Glomerular endothelial cell (primary cell): ENCODE measurements at places on chromosomes 5 and 9.

DNA sequence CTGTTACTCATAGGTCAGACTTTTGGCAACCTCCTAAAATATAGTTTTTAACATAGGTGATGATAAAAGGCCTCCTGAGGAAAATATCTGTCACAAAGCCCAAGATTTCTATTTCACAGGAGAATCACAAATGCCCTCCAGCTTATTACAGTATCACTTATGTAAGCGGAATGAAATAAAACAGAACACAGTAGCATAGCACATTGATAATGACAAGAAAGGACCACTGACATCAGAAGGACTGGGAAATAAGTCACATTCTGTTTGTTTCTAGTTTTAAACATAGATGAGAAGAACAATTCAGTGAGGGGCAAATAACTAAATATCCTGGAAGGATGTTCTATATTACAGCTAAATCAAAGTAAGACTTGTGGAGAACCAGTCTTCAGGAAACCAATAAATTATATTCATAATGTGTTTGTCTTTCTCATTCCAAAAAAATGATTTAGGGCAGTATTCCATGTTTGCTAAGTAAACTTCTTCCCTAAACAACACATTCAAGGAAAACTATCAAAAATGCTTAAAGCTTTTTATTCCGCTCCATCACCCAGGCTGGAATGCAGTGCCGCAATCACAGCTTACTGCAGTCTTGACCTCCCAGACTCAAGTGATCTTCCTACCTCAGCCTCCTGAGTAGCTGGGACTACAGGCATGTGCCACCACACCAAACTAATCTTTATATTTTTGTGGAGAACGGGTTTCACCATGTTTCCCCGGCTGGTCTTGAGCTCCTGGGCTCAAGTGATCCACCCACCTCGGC is 20.8 kb upstream of the CTNNAL1 start:
- no peak for DNase-seq

DNA sequence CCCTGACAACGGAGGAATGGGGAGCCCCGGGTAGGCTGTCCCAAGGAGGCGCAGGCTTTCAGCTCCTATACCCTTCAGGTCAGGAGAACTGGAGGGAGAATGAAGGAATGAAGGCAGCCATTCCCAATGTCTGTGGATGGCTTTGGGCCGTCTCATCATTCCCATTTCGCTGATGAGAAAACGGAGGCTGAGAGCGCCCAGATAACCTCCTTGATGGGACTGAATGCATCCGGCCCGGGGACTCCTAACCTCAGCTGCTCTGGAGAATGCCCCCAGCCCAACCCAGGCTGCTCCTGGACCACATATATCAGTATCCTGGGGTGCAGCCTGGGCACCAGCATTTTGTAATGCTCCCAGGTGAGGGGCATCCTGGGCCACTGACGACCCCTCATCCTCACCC is 52.6 kb upstream of the RNU6ATAC start:
- DNase-seq, result no peak

GRCh38 chr9:21964925-21965385 is 29.2 kb downstream of the CDKN2A start:
- no peak for DNase-seq

- no peak for DNase-seq
Measured at GRCh38 chr9:133683586-133684120, 47.5 kb downstream of the DBH start.

- DNase-seq, result no peak
Measured at GRCh38 chr5:56616454-56617160, 198.7 kb upstream of the MAP3K1 start.

GRCh38 chr9:18268381-18268780 is 205.6 kb upstream of the ADAMTSL1 start:
- DNase-seq, result no peak

DNA sequence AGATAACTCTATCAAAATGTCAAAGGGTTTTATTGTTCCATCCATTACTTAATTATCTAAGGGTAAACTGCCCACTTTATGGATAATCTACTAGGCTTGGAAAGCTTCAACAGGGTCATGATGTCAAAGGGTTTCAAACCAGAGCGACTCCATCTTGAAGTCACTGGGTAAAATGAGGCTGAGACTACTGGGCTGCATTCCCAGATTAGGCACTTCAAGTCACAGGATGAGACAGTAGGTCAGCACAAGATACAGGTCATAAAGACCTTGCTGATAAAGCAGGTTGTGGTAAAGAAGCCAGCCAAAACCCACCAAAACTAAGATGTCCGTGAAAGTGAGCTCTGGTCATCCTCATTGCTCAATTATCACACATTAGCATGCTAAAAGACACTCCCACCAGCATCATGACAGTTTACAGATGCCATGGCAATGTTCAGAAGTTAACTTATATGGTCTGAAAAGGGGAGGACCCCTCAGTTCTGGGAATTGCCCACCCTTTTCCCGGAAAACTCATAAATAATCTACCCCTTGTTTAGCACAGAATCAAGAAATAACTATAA is 138.6 kb downstream of the GNAQ start:
- DNase-seq, result no peak

DNA sequence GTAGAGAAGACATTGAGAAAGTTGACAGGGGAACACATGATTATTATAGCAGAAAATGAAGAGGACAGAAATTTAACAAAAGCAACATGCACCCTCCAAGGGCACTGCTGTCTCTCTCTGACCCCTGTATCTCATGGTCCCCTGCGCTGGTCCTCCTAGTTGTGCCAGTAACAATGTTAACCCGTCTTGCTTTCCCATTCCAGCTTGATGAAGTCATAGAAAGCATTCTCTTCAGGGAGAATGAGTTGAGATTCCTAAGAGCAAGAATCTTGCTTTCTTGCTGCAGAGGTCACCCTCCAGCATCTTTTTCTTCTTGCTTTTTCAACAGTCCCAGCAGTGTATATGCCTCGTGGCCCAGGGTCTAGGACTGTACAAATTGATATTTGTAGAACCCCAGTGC is 279.6 kb upstream of the ADAMTSL1 start:
- no peak for DNase-seq

GRCh38 chr5:96374653-96375052 is 58.4 kb downstream of the PCSK1 start:
- DNase-seq, result no peak

GRCh38 chr5:16178745-16179372 is 732 bp downstream of the MARCHF11 start:
- DNase-seq, result no peak

DNA sequence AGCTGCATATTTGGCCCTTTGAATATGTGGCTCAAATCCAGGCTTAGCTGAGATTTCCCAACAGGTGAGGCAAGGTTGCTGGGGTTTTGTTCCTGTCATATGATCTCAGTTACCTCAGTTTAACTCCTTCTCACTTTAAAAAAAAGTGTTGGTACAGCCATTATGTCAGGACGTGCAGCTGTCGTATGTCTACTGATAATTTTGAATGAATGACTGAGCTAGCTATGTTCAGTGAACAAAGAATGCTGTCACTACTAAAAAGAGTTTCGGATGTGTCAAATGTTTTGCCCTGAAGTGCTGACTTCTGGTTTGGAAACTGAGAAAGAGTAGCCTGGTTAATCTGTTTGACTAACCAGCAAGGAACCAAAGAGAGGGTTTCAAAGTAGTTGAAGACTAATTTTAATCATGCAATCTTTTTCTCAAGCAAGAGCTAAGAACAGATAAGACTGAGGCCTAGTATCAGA is 106.3 kb upstream of the NR3C1 start:
- DNase-seq, result no peak

GRCh38 chr9:88378317-88378716 is 9.9 kb upstream of the SPIN1 start:
- no peak for DNase-seq

- DNase-seq, result no peak
Measured at GRCh38 chr5:134004626-134005416, at the start of gene VDAC1. TSS of gene VDAC1 (minus strand) at chr5:134004975. CDS start at chr5:133993012, 11,963 bp downstream.

- no peak for DNase-seq
Measured at GRCh38 chr5:177458912-177459350, 12.3 kb downstream of the PRR7 start.

GRCh38 chr9:37184905-37185867 is 64.8 kb downstream of the ZCCHC7 start:
- DNase-seq, result no peak

DNA sequence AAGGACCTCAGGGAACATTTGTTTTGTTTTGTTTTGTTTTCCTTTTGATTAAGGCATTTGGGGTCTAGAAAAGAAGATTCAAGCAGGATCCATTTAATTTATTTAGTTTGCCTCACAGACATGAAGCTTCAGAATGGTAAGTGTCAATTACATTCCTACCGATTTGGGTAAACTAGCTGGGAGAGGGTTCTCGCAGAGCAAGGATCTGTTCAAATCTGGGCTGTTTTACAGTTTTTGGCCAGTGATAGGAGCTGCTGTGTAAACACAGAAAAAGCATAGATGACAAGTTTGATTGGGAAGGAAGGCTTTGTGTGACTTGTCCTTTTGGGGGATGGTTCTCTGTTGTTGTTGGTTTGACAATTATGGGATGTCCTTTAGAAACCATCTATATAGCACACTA is 470.3 kb upstream of the WWC1 start:
- DNase-seq, result no peak

DNA sequence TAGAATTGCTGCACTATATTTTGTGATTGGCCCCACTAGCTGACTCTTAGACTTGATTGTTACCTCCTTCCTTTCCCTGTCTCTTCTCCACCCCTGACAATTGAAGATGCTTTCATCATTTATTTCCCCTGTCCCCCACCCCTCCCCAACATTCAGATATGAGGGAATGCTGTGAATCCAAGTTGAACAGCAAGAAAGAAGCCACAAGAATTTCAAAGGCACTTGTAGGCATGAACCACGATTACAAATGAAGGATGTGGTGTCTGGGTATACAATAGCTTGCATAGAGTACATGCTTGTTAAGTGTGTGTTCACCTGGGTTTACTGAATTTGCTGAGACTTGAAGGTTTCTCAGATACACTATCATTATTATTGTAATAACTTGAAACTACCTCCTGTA is 78.3 kb upstream of the TRIO start:
- no peak for DNase-seq

DNA sequence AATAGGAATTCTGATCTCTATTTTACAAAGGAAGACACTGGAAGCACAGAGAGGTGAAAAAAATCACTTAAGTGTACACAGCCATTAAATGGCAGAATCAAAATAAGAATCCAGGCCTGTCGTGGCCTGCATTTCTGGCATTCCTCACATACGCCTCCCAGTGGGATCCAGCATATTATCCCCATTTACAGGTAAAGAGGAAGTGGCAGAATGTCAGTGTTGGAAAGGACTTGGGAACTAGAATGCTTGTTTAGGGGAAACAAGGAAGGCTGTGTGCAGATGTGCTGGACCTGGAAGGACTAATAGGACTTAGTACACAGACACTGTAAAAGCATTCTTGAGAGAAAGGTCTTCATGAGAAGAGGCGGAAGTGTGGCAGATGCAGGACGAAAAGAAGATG is 241.8 kb downstream of the TRIM32 start:
- no peak for DNase-seq

DNA sequence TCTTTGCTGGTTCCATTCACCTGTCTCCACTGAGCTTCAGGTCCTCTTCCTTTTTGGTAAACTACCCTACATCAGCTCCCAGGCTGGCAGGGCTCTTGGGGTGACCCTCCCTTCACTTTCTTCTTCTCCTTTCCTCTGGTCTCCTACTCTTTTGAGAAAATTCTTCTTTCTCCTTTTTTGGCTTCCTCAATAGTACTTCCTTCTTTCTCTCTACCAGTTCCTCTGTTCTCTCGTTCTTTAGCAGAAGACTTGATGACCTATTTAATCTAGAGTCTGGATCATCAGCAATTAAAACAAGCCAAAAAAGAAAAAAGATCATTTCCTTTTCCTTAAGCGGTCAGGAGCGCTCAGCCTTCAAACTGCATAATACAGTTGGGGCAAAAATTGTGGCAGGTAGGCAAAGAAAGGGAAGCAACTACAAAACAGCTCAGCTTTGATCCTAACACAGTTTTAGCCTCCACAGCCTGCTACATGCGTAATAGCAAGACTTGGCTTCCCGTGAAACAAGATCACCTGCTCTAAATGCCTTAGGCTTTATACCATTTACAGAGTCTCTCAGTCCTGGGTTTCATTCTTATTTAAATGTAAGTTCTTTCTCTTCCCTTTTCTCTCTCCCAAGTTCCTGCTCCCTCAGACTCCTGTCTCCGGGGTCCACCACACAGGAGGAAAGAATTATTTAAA is 14.0 kb upstream of the GSN start:
- no peak for DNase-seq
